T-cell (primary cell): ENCODE measurements at places on chromosomes 7 and 10.

- peak; percentile 20 for DNase-seq
These were observed 10.2 kb upstream of the EPC1 start for GRCh38 chr10:32357056-32357735.

GRCh38 chr7:8160779-8161345 is 101.1 kb downstream of the ICA1 start:
- no peak for DNase-seq

DNA sequence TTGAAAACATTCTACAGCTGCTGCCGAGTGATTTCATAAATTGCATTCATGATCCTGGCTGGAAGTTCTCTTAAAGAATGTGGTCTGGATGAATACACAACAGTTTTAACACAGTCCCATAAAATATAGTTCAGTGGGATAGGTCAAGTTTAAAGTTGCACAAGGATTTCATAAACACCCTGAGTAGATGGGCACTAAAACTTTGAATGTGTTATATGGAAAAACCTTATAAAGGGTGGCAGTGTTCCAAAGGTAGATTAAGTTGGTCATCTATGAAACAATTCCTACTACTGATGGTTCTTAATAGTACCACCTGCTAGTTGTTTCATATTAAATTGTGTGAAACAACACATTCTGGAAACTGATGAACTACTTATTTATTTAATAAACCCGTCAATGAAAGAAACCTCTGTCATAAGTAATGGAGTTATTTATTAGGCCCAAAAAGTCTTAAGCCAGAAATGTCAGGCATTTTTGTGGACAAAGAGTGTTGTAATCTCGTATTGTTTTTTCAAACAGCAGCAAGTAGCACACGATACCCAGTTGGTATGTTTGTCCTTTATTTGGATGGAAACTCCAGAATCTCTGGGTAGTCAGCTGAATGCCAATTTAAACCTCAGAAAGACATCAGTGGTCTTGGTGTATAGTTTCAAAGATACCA is 14.3 kb upstream of the RPA3 start:
- no peak for DNase-seq

DNA sequence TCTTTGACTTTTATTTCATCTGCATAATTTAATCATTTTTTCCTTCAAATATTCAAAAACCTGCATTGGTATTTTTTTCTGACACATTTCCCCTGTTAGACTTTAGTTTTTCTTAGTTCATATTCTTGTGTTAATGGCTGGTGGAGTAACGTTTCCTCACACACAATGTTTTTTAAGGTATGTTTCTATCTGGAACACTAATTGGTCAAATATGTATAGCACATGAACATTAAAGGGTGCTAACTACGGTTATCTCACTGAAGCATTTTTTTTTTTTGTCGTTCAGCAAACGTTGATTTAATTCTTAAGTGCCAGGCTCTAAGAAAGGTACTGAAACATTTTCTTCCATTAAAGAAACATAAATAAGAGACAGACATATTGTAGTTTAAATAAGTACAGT is 87.7 kb downstream of the PTPRZ1 start:
- no peak for DNase-seq

DNA sequence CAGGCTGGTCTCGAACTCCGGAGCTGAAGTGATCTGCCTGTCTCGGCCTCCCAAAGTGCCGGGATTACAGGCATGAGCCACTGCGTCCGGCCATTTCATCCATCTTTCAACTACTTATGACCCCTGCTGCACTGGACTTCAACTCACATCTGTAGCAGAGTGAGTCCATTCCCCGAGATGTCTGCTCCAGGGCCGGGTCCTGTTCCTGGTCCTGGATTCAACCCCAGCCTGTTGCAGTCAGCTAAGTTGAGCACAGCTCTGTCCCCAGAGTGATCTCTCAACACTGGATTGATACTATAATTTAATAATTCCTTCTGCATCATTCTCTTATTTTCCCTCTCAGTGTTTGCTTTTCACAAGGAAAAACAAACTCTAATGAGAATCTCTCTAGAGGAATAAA is 25.8 kb downstream of the PRTFDC1 start:
- DNase-seq = no peak

GRCh38 chr7:105229641-105230040 is 159.1 kb downstream of the SRPK2 start:
- no peak for DNase-seq

DNA sequence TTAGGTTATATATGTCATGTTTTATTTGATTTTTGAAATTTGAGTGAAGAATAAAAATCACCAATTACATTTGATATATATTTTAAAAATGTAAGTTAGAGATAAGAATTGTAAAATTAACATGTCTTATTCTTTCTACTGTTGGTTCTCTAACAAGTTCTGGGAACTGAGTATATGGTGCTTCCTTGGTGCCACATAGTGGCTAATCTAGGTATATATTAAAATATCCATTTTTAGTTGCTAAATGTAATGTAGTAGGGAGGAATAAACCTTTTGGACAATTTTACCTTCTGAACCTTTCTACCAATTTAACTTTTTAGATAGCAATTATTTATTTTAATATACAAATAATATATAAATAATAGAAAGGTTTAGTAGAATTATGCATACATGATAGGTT is 17.5 kb downstream of the CFAP69 start:
- no peak for DNase-seq

DNA sequence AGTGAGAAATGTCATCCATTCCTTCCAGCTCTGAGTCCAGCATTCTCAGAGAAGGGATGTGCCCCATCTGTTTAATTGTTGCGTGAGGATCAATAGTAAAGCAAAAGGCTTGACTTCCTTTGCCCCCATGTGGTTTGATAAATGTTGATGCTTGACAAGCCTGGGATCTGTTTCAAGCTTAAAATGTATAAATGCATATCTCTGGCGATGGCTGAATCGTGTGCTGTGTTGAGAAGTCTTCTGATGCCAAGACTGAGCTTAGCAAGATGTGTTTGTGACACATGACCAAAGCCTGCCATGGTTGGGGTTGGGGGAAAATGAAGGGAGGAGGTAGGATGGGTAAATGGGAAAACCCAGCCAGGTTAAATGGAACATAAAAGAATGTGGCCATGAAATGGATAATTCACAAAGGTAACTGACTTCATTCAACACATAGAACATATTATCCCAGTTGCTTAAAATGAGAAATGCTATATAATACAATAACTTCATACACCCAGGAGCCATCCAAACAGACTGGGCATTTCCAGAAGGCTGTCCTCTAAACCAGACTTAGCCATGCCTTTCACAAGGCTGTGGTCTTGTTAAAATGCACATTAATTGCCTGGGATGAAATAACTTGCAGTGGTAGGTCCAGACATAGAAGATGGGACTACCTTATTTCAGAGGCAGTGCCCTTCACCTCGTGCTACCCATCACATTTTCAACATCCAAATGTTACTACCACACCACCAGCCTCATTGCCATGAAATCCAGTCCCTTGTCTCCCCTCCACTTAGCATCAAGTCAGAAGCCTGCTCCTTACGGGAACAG is 147.3 kb upstream of the PDE1C start:
- DNase-seq = no peak

GRCh38 chr10:505419-505818 is 184.0 kb downstream of the DIP2C start:
- no peak for DNase-seq

DNA sequence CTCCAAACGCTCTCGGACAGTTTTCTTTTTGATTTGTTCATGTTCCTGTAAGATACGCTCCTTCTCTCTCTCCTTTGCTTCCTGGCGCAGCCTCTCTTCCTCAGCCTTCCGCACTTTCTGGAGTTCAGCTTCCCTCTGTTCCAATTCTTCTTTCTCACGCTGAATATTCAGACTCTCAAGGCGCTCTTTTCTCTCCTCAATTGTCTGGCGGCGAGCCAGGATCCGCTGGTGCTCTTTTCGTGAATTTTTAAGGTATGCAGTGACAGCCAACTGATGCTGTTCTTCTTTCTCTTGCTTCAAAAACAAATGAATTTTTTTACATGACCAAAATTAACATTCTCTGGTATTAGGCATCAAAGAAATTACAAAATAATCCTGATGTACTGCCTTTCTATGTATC is 22.6 kb downstream of the EIF3A start:
- DNase-seq = no peak

- DNase-seq = peak; percentile 30
These were observed 240.1 kb downstream of the ELMO1 start for GRCh38 chr7:37208528-37208927.

DNA sequence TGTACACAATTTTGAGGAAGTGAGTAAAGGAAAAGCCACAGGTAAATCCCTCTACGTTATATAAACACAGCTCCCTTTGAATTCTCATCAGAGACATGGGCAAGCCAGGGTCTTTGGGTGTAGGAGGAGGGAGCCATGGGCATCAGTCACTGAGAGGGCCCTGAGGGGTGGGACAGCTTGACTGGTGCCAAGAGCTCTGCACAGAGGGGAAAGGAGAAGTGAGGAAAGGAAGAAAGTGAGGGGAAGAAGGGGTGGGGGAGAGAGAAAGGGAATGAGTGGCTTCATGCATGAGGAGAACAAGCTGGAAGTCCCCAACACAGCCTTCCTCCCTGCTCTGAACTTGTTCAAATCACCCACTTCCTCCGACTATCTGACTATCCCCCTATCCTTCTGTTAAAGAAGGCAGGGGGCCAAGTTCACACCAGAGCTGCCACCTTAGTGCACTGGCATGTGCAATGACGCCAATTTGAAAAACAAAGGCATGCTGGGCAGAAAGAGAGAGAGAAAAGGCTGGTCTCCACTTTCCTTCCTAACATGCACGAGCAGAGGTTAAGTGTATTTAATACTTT is 16.4 kb upstream of the RNF148 start:
- DNase-seq = no peak

DNA sequence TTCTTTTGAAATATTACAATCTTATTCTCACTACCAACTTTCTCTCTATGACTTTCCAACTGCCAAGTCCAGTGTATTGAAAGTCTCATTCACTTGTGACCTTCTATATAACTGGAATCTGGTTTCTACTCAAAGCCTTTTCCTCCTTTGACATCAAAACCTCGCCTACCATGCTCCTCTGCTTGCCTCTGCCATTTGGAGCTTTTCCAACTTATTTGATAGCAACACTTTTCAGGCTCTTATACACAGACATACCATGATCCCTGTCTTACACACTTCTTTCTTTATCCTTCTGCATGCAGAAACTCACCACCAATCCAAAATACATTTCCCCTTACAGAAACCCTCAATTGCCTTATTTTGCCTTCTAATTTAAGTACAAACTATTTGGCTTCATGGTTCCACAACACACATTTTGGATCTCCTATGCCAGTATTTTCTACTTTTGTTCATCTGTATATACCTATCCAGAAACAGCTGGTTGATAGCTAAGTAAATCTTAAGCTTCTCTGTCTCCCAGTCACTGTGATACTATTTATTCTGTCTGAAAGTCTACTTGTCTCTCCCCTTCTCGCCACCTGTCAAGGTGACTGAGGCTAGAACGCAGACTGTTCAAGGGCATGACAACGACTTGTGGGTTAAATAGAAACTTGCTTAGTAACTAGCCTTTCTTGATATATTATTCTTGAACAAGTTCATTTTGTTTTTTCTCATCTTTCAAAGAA is 22.4 kb downstream of the GNG11 start:
- DNase-seq = no peak

DNA sequence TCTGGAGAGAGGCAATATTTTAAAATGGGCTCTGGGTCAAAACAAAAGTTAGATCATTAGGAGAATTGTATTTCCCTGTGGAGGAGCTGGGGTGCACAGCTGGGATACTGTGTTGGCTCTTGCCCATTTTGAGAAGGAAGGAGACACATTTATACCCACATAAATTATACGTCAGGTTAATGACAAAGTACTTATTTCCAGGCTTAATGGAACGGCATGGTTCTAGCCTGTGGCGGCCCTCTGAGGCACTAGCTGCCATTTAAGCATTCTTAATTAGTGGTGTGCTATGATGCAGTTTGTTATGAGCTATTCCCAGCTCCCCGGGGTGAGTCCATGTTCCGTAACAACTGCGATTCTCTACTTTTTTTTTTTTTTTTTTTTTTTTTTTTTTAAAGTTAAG is 193.5 kb downstream of the SEC23IP start:
- no peak for DNase-seq

DNA sequence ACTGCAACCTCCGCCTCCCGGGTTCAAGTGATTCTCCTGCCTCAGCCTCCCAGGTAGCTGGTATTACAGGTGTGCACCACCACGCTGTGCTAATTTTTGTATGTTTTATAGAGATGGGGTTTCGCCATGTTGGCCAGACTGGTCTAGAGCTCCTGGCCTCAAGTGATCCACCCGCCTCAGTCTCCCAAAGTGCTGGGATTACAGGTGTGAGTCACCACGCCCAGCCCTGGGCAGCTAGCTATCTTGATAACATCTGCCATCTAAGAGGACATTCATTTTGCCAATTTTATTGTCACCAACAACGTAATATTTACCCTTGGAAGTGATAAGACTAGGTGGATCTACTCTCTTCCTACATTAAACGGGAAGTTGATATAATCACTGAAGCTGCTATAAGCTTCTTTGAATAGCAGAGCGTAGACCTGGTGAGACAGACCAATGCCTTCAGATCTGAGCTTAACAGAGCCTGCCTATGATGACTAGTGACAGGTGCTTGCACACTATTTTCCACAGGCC is 39.7 kb upstream of the SLC35B4 start:
- no peak for DNase-seq

DNA sequence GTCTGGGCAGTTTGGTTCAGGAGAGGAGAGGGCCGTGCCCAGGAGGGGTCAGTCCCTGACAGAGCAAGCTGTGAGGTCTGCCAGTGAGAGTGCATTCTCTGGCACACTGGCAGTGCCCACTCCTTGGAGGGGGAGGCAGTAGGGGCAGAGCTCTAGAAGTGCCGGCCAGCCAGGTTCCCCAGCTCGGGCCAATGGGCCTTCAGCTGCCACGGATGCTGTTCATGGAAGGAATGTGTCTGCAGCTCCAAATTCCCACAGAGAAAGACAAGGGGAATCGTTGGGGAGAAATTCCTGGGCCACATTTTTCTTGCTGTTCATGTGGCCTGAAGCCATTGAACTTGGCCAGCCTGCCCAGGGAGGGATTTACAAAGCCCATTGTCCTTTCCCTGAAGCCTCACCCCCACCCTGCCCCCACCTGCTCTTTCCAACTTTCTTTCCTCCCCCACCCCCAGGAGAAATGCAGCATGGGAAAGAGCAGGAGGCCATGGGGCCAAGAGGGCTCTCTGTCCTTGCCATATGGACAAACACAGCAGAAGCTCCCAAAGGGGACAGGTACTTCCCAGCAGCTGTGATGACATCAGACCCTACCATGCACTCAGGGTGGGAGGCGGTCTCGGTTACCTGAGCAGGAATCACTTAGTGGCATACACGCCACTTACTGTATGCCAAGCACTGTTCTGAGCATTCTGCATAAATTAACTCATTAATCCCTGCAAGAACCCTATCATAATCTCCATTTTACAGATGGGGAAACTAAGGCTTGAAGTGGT is 70.7 kb downstream of the ARHGAP22 start:
- no peak for DNase-seq
